Hippocampal formation (tissue), 2 donors: ENCODE measurements at places on chromosomes 2 and 18.

DNA sequence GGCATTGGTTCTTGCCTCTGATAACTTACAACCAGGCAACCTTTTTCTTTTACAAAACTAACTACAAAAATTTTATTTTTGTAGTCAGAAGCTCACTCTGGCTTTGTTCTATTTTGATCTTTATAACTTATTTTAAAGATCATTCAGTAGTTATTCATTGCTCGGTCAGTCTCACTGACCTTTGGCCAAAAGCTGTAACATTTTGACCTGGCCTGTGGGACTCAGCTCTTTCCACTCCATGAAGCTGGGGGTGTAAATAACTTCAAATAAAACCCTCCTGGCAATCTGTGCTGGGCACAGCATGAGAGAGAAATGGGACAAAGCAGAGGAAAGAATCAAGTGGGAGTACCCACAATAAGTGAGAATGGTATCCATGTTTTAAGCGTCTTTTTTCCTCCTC lies 380.7 kb downstream of the SETBP1 start:
- DNase-seq: no peak

- DNase-seq: no peak
Measured at GRCh38 chr2:239587311-239587731, 186.5 kb upstream of the HDAC4 start.

DNA sequence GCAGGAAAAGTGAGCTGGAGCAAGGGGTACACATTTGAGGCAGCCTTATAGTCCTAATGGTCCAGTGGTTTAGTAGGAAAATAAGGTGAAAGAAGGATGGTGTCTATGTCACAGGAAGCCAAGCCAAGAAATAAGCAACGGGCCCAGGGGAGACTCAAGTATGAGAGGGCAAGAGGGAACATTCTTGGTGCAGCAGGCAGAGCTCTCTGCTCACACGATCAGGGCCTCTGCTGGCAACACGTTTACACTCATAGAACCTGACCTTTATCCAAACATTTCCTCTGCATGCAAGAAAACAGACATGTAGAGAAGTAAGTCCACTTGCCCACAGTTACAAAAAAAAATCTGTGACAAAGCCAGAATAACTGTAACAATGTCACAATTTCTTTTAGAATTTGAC lies 32.6 kb upstream of the LRRC30 start:
- DNase-seq: no peak

DNA sequence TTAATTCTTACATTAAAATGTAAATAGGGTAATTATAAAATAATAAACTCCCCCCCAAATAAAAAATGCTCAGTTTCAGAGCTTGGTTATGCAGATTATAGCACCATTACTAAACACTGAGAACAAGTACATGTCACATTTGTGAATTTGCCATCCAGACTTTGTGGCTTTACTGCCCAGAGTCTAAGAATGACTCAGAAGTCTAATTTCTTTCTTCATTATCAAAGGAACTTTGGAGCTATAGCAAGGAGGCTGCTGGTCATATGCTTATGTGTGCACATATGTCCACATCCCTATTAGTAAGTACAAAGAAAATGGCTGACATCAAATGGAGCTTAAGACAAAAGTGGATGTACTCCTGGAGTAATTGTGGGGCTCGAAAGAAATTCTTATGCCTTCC lies 248.5 kb upstream of the SESTD1 start:
- DNase-seq: no peak

DNA sequence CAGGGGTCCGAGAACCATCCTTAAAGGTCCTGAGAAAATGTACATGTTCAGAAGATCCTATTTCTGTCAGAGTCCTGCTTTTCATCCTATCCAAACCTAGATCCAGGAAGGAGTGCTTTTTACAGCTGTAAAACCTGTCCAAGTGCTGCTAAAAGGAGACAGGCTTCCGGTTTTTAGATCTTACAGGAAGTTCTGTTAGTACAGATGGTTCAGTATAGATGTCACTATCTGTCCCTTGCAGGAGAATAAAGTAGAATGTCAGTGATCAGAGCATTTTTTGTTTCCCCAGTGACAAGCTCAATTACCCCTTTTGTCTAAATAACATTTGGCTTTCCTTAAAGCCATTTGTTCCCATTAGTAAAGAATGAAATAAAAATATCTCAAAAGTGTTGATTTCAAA lies 98.3 kb downstream of the NRP2 start:
- DNase-seq: no peak

DNA sequence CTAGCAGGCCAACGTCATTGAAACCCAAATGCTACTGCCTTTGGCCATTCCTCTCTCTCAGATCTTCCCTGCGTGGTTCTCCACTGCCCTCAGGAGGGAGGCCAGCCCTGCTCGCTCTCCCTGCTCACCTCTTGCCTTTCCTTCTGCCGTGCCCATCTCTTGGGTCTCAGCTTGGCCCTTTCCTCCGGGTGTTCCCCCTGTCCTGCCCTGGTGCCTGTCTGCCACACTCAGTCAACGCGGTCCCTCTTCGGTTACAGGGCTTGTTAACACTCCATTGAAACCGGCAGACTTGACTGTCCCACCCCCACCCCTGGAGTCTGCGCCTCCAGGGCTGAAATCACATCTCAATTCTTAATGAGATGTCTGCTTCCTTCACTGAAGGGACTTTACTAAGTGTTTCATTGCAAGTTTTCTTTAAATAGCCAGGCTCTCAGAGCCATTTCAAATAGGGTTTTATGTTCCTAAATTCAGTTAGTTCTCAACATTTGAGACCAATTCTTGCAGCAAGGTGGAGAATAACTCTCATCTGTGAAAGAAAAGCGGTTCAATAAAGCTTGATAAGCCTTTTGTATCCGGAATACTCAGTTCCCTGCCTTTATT lies 237.6 kb downstream of the DYSF start:
- DNase-seq: no peak

- no peak for DNase-seq
Measured at GRCh38 chr2:16438613-16439321, 226.9 kb downstream of the CYRIA start.
